ENCODE measurements at places on chromosomes 1 and 21.

GRCh38 chr1:209825591-209826434 lies 2.0 kb upstream of the UTP25 start:
- DNase-seq: no peak

DNA sequence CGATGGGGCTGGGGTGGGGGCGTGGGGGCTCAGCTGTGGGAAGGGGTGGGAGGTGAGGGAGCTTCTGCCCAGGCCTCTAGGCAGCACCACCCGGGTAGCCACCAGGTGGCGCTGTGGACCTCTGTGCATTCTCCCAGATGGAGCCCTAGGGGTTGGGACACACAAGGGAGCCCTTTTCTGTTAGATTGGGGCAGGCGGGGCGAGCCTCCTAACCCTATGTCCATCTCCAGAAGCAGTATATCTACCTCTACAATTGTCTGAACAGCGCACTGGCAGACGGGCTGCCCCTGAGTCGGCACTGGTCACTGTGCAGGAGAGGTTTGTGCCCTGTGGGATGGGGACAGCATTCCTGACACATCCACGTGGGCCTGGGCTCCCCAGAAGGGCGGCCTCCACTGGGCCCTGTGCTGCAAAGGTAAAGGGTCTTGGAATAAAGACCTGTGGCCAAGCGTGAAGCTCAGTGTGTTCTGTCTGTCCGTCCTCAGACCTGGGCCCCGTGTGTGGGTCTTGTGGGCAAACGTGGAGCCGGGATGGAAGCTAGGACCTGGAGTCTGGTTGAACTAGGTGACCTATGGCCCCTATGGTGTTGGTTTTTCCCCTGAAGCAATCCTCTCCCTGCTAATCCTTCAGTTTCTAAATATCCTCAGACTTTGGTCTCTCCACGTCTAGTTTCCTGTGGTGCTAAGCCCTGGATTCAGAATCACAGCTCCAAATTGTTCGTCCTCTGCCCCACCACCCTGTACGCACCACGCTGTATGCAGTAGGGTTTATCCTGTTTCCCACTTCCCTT lies 4.4 kb upstream of the LGR6 start:
- DNase-seq: peak; percentile 39

DNA sequence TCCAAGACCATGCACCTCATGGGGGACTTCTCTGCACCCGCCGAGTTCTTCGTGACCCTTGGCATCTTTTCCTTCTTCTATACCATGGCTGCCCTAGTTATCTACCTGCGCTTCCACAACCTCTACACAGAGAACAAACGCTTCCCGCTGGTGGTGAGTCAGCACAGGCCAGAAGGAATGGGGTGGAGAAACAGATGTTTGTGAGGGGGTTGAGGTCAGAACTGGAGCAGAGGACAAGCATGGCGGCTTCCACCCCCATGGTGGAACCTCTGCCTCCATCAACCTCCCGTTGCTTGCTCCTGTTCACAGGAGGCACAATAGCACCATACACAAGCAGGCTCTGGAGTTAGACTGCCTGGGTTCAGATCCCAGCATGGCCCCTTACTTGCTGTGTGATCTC lies 6.9 kb upstream of the ATXN7L2 start:
- no peak for DNase-seq

DNA sequence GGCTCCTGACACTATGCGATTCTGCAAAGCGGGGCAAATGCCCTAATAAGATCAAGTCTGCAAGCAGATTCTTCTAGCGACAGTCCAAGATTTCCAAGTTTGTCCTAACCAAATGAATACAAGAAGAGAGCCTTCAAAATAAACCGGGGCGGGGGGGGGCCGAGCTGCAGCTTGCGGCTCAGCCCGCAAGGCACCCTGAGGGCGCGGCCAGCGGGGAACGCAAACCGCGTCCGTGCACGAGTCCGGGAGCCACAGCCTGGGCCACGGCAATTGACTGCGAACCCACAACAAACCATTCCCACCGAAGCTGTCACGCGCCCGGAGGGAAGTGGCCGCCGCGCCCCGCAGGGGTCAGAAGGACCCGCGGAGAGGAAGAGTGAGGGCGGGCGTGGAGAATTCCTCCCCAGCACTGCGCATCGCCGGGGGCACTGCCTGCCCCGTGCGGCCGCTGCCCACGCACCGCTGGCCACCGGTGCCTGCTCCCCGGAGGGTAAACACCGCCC lies 687 bp downstream of the TGFBR3 start:
- DNase-seq: no peak

DNA sequence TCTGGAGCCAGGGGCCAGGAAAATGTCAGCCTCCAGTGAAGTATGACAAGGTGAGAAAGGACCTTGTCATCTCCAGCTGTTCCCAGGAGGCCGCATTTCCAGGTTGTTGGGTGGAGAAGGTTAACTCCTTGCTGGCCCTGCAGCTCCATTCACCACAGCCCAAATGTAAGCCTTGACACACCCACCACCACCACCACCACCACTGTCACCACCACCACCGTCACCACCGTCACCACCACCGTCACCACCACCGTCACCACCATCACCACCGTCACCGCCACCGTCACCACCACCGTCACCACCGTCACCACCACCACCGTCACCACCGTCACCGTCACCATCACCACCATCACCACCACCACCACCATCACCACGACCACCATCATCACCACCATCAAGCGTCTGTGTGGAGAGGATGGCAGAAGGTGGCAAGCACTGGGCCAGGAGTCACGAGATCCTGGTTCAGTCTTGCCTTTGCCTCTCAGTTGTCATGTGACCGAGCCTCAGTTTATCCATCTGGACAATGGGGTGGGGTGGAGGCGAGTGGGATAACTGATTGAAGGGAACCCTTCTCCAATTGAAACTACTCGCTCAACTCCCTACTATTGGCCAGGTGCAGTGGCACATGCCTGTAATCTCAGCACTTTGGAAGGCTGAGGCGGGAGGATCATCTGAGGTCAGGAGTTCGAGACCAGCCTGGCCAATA lies 21.2 kb upstream of the FAM131C start:
- no peak for DNase-seq

DNA sequence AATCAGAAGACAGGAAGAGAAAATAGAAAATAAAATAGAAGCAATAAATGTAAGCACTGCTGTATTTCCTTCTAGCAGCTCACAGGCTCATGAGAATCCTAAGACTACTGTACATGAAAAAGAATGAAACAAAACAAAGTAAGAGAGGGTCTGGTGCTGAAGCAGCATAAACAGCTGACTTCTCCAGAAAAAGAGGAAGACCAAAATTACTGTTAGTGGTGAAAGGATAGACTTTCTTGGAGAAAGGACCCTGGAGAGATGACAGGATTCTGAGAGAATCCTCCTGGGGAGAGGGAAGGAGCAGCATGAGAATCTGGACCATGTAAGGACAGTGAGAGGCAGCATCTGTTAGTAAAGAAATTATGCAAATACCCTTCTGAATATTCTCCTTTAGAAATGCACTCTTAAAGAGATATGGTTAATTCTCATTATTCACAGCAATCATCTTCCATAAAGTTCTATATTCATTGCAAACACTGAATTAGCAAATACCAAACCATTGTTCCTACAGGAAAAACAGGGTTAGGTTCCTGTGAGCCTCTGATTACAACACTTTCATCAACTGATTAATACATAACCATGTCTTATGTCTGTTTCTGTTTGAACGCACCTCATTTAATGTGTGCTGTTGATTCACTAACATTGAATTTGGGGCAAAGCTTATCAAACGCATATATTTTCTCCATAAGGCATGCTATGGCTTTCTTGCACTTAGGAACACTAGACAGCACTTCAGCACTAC lies 17.0 kb downstream of the SLC25A24 start:
- no peak for DNase-seq

DNA sequence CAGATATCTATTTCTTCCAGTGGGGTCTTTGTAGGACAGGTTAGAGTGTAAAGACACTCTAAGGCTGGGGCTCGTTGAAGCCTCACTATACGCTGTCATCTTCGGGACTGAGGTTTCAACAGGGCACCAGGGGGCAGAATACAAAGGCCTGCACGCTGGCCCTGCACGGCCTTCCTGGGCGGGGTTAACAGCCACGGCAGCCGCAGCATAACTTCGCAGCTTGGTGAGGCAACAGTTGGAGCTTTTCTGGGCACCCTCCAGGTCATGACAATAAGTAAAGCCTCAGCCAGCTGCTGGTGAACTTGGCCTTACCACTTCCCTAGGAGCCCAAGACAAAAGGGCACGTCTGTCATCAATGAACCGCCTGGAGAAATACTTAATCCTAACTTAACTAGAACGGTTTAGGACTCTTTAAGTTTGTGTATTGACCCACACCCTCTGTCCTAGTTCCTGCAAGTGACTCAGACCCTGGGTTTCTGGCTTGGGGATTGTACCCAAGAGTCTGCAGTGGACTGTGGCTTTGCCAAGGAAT lies 2.3 kb upstream of the RUNX1 start:
- peak; percentile 84 for DNase-seq

- DNase-seq: no peak
Observed at GRCh38 chr1:38330799-38331198, 284.2 kb upstream of the POU3F1 start.

DNA sequence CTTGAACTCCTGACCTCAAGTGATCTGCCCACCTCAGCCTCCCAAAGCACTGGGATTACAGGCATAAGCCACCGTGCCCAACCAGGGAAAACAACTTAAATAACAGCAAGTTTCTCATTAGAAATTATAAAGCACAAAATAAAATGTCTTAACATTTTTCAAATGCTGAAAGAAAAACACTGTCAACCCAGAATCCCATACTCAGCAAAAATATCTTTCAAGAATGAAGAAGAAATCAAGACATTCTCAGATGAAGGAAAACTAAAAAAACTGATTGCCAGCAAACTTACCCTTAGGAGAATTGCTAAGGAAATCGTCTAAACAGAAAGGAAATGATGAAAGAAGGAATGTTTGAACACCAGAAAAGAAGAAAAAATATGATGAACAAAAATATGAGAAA lies 191.1 kb upstream of the NR5A2 start:
- DNase-seq: no peak

- no peak for DNase-seq
Observed at GRCh38 chr21:42102076-42102475, 31.0 kb downstream of the UMODL1 start.

DNA sequence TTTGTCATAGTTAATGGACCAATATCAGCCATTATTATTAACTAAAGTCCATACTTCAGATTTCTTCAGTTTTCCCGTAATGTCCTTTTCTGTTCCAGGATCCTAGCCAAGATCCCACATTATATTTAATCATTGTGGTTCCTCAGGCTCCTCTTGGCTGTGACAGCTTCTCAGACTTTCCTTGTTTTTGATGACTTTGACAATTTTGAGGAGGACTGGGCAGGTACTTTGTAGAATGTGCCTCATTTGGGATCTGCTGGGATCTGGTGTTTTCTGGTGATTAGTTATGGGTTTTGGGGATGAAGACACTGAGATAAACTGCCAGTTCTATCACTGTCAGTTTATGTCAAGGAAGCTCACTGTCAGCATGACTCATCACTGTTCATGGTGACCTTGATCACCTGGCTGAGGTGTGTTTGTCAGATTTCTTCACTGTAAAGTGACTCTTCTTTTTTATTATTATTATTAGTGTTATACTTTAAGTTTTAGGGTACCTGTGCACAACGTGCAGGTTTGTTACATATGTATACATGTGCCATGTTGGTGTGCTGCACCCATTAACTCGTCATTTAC lies 66.3 kb downstream of the PCBP3 start:
- no peak for DNase-seq

DNA sequence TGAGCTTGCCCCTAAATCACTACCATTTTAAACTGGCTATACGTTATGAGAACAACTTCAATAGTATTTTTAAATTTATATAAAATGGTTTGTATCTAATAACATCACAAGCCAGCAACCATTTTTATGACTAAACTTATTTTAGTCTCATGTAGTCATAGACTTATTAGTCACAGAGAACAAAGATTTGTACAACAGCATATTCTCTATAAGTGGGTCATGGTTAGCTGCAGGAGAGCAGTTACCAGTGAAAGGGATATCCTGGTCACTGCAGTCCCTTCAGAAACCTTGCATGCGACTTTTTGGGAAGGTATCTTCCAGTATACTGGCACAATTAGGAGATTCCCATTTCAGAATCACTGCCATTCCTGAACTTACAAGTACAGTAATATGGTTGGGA lies 90.0 kb downstream of the HFM1 start:
- DNase-seq: no peak

GRCh38 chr1:42175314-42176054 lies 10.9 kb upstream of the GUCA2A start:
- DNase-seq: no peak

DNA sequence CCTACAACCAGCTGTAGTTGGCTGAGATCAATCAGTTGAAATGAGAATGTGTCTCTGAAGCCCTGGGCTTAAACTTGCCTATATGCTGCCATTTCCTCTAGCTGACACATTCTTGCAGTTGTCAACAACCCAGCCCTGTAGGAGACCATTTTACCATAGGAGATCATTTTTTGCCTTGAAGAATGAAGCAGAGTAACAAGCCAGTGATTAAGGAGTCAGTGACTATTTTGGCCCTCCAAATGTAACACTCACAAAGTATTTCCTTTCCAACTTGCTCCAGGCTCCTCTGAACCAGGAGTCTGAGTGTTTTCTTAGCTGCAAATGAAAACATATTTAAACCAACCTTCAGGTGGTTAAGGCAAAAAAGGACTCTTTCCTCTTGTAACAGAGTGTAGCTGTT lies 183.5 kb downstream of the ZZZ3 start:
- DNase-seq: no peak

GRCh38 chr1:147762233-147763024 lies 2.0 kb upstream of the GJA5 start:
- no peak for DNase-seq

DNA sequence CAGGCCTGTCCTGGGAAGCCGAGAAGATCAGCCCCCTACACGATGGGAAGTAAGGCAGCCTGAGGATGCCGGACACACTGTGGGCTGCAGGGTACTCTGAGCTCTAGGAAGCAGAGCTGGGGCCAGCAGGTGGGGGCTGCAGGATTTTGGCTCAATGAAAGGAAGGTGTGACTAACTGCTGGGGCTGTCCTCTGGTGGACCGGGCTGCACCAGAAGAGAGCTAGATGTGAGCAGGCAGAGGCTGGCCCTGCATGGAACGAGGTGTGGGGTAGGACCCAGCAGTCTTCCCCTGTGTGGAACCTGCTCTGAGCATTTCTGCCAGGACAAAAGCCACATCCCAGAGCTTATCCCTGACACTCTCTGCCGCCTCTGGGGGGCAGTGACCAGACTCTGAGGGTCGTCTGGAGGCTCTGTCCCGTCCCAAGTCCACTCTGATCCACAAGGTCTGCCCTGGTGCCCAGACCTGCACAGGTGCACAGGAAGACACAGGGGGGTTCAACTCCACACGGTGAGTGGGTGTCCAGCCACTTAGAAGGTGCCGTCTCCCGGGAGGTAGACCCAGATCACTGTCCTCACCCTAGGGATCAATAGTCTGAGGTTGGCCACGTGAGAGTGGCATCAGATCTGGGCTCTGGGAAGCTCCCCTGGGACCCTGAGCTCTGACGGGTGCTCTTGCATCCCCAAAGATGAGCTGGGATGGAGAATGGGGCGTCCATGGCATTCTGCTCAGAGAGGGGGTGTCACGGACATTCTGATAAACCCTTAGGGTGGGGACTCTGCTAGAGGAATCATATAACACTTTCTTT lies 187.6 kb upstream of the VAMP3 start:
- DNase-seq: no peak

DNA sequence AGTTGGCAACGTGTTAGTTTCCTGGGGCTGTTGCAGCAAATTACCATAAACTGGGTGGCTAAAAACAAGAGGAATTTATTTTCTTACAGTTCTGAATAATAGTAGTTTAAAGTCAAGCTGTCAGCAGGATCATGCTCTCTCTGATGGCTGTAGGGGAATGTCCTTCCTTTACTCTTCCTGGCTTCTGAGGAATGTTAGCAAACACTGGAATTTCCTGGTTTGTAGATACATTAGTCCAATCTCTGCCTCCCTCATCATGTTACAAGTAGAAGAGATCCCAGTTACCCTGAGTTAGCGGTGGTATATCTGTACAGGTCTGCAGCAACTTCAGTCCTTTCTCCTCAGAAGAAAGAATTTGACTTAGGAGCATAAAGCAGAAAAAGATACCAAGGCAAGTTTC lies 2249.1 kb downstream of the NCAM2 start:
- DNase-seq: no peak

All from HL-60 (cell line).